ENCODE measurements at places on chromosomes 5 and 9.

- peak; percentile 32 for DNase-seq
Observed at GRCh38 chr5:23820765-23821471, 313.5 kb downstream of the PRDM9 start.

DNA sequence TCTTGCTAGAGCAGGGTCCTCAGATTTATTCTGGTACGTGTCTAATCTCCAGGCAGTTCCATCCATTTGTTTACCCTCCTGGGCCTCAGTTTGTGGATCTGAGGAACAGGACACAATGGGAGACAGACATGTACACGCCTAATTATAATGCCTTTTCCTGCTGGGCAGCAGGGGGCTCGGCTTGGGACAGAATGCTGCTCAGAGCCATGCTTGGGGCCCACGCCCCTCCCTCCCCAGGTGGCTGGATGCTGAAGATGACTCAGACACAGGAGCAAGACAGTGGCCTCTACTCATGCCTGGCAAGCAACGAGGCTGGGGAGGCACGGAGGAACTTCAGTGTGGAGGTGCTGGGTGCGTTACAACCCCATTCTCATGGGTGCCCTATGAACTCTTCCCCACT is 72.7 kb upstream of the ASS1 start:
- DNase-seq: no peak

DNA sequence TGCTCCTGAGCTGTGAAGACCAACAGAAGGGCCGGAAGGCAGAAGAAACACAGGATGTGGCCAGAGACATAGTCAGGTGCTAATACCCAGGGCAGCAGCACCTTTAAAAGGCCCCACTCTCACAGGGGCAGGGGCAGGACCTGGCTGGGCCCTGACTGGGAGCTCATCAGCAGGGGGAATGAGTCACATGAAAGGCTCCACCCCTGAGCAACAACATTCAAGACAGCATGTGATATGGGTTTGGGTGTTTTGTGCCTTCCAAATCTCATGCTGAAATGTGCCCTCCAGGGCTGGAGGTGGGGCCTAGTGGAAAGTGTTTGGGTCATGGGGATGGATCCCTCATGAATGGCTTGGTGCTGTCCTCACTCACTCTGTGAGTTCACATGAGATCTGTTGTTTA is 181.7 kb downstream of the ERCC6L2 start:
- no peak for DNase-seq

- no peak for DNase-seq
Observed at GRCh38 chr5:180960209-180960608, 28.4 kb upstream of the BTNL3 start.

- no peak for DNase-seq
Observed at GRCh38 chr9:136659861-136660784, 2.6 kb upstream of the EGFL7 start.

- DNase-seq: no peak
Observed at GRCh38 chr5:94223235-94223634, 395.2 kb downstream of the KIAA0825 start.

- DNase-seq: no peak
Observed at GRCh38 chr5:98110791-98111190, 662.7 kb upstream of the RGMB start.

DNA sequence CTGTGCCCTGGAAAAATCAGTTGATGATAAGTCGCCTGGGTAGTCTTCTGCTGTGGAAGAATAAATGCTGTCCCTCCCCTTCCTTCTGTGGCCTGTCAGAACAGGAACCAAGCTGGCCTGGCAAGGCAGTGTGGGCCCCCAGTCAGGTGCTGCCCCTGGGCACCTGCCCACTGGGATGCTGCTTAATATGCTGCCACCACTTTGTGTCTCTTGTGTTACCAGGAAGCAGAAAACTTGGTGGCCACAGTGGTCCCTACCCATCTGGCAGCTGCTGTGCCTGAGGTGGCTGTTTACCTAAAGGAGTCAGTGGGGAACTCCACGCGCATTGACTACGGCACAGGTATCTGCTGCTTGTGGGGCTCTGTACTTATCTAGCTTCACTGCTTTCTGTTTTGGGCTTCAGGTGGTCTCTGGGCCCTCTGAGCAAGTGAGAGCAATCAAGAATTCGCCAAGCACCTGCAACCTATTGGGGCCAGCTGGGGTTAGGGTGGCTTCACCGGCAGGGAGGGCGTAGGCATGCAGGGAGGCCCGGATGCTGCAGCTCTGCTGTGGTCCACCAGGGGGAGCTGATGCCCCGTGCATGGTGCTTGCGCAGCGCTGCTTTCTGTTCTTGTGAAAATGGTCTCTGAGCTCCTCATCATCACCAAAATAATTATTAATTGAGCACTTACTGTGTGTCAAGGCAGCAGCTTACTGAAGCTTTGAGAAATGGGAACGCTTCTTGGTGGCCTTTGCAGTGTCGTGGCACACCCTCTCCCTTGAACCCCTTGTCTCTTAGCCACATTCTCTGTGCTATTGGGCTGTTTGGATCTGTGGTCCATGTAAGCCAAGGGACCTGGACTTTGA is 20.3 kb downstream of the PTPA start:
- DNase-seq: peak; percentile 35

- peak; percentile 55 for DNase-seq
Observed at GRCh38 chr5:177447611-177448243, 1.1 kb downstream of the PRR7 start.

GRCh38 chr9:132749306-132749705 is 79.0 kb downstream of the GTF3C4 start:
- DNase-seq: no peak

DNA sequence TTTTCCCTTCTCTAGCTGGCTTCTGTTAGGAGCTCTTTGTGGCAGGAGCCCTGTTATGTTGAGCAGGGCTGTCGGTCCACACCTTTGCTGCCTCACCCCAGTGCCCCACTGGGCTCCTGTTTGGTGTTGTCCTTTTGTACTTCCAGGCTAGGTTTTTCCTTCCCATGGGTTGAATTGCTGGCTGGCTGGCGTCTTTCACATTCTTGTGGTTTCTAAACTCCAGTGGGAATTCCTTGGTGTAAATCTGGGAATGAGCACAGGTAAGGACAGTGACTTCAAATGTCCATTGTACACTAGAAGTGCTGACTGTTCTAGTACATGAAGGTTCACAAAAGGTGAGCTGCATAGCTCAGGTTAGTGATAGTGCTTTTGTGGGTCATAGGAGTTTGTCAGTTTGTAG is 30.4 kb downstream of the RASGRF2 start:
- no peak for DNase-seq

- DNase-seq: no peak
Observed at GRCh38 chr5:132253008-132253441, 4.5 kb upstream of the PDLIM4 start.

- no peak for DNase-seq
Observed at GRCh38 chr9:93086447-93087224, 9.4 kb upstream of the CARD19 start.

DNA sequence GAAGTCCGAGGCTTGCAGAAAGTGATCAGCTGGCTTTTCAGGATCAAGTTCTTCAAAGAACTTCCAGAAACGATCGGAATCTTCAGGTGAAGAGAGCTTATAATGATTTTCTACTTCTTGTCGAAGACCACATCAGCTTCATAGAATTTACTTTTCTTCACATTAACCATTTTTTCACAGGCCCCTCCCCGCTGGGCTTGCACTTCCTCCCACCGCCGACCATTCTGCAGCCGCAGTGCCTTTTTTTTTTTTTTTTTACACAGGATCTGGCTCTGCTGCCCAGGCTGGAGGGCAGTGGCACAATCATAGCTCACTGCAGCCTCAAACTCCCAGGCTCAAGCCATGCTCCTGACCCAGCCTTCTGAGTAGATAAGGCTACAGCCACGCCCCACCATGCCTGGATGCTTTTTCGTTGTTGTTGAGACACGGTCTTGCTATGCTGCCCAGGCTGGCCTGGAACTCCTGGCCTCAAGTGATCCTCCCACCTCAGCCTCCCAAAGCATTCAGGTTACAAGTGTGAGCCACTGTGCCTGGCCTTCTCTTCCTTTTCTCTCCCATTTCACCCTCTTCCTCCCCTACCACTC is 15.3 kb upstream of the RNF130 start:
- no peak for DNase-seq

GRCh38 chr5:10685115-10685521 is 75.9 kb downstream of the DAP start:
- no peak for DNase-seq

DNA sequence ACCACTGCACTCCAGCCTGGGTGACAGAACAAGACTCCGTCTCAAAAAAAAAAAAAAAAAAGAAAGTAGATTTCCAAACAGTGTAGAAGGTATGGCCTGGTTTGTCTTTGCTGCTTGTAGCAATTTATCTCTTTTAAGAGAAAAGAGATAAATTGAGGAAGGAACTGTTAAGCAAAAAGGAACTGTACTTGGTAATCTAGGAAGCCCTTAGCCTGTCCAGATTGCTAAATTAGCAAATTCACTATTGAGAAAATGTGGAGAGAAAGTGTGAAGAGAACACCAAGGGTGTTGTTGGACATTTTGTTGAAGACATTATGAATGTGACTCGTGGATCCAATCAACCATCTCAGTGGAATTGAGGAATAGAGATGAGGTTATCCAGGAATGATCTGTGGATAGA is 13.0 kb upstream of the SUSD3 start:
- peak; percentile 83 for DNase-seq

- DNase-seq: no peak
Observed at GRCh38 chr9:112605518-112605917, 112.4 kb downstream of the INIP start.

GRCh38 chr5:124154714-124155113 is 591.7 kb downstream of the ZNF608 start:
- DNase-seq: no peak

DNA sequence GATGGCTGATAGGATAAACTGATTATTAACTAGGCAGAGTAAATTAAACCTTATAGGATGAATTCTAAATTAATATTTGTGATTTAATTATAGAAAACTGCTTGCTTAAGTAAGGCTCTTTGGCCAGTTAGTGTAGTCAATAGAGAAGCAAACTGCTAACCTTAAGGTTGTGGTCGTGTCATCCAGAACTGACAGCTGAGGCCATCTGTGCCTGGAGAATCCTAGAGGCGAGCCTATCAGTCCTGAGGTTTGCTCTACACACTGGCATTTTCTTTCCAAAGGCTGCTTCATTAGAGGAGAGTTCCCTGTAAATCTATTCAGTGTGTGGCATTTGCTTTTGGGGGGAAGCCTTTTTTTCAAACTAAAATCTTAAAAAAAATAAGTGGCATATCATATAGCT is 169.2 kb downstream of the MEF2C start:
- DNase-seq: no peak

GRCh38 chr9:107675351-107676259 is 186.0 kb upstream of the KLF4 start:
- DNase-seq: no peak

DNA sequence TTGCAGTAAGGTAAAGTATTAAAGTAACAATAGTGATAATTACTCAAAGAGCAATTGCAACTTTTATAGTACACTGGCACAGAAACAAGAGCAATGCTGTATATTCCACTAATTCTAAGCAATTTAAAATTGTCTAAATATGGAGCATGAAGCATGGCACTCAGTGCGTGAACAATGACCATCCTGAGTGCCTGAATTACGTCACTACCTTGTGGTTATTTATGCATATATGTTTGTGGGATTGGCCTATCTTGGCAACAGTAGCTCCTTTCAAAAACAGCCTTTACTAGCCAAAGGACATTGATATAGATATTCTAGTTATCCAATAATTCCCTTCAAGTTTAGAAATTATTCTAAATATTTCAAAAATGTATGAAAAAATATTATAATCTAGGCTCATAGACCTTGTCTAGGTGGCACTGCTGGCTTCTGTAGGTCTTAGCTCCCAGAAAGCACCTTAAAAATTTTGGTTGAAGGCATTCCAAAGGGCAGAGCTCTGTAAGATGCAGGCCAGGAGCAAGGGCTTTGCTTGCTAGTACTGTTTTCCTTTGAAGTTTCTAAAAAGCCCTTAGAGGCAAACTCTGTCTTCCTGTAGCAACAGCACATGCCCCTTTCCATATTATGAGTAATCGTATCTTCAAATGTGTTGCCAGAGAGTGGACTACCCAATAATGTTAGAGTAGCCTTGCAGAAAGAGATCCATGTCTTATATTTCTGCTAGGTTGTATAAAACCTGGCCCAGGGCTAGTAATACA is 719.3 kb downstream of the NR2F1-AS1 start:
- DNase-seq: no peak
